ENCODE measurements at places on chromosomes 11 and 22.
A peak's percentile ranks its signal among the peaks of the same experiment; 100 is the strongest.

DNA sequence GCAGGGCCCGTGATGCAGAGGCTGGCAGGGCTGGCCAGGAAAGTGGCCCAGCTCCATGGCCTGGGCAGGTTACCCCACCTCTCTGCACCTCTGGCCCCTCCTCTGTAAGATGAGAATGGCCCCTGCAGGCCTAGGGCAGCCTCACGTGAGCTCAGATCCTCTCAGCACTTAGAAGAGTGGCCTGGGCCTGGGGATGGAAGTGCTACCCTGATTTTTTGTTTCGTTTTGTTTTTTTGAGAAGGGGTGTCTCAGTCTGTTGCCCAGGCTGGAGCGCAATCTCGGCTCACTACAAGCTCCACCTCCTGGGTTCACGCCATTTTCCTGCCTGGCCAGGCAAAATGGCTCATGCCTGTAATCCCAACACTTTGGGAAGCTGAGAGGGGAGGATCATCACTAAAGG lies 982 bp downstream of the APOBEC3H start:
- DNase-seq: no peak

- DNase-seq: no peak
Measured at GRCh38 chr11:29309992-29310391, 706.8 kb downstream of the KCNA4 start.

- no peak for DNase-seq
Measured at GRCh38 chr11:117290809-117291396, at the start of gene BACE1-AS. Gene BACE1-AS (plus strand): TSS chr11:117291346.

DNA sequence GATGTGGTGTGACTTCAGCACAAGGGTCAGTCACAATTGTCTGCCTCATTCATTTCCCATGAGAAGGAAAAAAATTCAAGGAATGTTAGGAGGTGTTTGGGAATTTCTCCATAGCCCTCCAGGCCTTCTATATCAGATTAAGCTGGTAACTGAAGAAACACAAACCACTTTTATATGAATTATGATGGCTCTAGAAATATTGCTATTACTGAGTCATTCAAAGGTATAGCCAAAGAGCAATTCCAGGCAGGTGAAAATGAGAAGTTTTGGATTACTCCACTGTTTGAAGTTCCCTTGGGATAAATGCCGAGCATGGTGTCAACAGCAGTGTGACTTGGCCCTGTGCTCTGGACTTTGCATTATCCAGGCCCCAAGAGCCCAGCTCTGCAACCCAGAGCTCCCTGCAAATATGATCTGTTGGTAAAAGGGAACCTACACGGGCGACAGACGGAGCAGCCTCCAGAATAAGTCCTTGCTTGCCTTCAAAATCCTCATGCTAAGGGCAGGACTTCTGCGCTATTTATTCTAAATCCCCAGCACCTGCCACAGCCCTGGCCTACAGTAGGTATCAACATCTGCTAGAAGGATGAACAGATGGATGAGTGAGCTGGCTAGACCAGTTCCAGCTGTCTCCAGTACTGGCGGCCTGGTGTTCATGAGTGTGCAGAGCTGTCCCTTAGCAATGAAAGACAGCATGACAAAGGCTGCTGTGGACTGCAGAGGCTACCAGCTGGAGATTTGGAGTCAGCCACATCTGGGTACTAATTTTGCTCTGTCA lies 67.5 kb upstream of the ZBED5 start:
- no peak for DNase-seq

DNA sequence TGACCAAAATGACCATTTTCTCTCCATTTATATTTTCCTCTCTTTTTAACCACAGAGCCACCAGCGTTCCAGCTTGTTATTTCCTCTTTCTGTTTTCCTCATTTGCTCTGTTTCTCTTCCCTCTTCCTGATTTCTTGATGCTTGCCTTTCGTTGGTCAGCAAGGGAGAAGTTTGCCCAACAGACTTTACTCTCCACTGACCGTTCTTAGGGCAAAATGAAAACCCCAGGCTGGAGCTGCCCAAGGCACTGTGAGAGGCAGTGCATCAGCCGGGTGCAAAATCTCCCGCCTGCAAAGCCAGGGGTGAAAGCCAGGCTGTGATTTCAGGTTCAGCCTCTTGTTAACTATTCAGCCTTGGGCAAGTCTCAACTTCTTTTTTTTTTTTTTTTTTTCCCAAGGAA lies 26.1 kb upstream of the APLP2 start:
- DNase-seq: peak; percentile 25

DNA sequence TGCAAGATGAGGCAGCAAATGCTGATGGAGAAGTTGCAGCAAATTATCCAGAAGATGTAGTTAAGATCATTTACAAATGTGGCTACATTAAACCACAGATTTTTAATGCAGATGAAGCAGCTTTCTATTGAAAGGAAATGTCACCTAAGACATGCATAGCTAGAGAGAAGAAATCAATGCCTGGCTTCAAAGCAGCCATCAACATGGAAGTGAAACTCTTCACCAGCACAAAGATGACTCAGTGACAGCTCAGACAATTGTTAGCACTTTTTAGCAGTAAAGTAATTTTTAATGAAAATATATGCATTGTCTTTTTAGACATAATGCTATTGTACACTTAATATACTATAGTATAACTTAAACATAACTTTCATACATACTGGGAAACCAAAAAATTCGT lies 71.4 kb downstream of the FANCF start:
- DNase-seq: no peak

- DNase-seq: no peak
Measured at GRCh38 chr11:534396-535209, 773 bp downstream of the HRAS start.

DNA sequence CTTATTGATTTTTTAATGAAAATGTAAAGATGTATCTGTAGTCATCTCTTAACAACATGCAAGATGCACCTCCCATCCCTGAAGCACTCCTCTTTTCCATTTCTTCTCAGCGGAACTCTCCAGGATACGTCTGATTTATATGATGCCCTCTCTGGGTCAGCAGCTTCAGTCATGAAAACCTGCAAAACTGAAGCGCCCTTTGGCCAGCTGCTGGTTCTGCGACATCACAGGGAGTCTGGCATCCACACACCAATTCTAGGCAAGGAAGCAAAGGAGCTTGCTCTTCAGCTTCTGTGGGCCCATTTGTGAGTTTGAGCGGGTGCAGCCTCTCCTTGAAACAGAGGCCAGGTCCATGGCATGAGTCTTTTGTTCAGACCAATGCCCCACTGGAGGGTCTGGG lies 1253.3 kb downstream of the TBC1D22A start:
- no peak for DNase-seq

DNA sequence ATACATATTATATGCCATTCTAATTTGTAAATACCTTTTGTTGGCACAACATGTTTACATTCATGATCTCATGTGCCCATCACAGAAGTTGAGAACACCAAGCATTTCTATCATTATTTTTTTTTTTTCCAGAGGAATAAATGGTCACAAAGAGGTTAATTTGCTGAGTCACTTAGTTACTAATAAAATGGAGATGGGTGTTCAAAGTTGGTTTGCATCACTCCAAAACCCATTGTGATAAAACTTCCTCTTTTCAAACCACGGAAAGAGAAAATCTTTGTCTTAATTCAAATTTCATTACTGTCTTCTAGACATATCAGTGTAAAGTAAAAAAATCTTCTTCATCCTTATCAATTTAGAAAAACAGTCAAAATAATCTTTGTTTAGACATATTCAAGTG lies 636.8 kb upstream of the CCDC179 start:
- DNase-seq: no peak

DNA sequence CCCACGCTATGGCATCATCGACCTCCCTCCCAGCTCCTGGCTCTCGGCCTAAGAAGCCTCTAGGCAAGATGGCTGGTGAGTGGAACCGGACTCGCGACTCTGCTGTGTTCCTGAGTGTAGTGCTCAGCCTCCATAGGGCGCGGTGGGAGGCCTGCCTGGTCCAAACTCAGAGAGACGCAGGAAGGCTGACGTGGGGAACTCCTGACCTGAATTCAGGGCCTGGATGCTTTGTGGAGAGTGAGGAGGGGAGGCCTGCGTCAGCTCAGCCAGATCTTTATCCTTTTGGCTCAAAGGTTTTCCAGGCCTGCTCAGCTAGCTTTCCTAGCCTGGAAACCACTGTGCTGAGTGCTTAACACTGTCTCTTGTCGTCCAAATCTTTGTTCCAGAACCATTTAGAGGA lies 8.0 kb downstream of the TIRAP start:
- no peak for DNase-seq

GRCh38 chr11:118232659-118233058 lies 7.8 kb upstream of the JAML start:
- DNase-seq: no peak

GRCh38 chr11:100174881-100175280 lies 512.2 kb upstream of the ARHGAP42 start:
- DNase-seq: no peak

DNA sequence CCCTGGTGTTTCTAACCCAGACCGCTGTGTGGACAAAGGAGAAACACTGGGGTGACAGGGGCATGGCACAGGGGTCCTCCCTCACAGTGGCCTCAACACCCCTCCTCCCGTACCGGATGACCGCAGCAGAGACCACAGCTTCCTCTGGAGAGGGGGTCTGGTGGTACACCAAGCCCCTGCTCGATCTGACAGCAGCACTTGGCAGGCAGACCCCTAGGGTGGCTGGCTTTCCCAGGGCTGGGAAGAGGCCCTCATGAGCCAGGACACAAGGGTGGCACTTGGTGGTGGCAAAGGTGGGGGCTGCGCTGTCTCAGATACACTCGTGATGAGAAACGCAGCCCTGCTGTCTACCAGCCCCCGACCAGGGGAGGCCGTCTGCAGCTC lies 38.7 kb downstream of the DUSP8 start:
- no peak for DNase-seq

DNA sequence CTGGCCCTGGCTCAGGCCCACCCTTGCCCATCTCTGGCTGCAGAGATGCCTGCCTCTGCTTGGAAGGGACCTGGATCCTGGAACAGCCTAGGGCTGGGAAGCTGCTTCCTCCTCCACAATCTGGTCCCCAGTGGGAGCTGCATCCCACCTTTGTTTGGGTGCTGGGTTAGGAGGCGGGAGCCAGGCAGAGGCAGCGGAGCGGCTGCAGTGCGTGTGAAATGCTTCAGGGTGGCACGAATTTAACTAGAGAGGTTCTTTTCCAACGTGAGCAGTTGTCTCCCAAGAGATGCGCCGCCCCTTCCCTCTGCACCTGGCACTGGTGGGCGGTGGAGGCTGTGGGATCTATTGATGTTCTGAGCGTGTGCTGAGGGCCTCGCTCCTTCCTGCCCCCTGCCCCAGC lies 31.6 kb downstream of the BRSK2 start:
- no peak for DNase-seq

DNA sequence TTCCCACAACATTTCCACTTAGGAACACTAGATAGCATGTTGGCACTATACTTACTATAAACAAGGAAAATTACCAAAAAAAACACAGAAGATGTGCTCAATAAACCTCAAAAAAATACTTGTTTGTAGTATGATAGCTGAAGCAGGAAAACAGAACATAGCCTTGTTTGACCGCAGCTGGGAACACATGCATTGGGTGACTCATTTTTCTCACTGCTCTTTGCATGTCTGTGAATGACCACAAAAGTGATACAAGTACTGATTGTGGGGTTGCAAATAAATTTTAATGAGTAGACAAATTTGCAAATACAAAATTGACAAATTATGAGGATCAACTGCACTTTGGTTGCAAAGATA lies 22.8 kb upstream of the GUCY1A2 start:
- no peak for DNase-seq

- DNase-seq: no peak
Measured at GRCh38 chr11:26584818-26585217, 12.8 kb upstream of the MUC15 start.

DNA sequence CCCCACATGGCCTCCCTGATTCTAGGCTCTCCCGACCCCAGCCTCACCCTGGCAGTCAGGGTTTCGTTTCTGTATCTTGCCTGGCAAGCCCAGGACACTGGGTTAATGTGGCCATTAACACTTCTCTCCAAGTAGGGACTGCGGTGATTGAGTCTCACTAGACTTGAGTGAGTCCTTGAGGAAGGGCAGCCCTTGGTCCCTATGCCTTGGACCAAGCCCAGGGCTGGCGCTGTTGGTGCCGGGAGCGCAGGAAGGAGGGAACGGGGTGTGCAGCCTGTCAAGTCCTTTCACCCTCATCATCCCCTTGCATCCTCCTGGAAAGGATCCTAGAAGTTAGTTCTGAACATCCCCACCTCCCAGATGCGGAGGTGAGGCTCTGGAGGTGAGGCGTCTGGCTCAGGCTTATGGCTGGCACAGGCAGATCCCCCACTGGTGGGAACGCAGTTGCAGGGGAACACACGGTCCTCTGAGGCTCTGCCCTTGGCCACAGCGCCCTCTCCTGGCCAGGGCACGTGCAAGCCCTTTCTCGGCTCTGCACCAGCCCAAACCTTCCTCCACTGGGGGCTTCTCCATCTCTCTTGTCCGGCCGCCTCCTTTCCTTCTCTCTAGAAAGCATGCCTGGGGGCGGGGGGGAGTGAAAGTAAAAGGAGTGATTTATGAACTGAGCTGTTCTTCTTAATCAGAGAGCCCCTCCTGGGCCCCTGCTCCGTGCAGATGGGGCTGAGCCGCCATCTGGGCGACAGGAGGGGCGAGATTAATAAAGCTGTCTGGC lies 56.7 kb downstream of the TP53I11 start:
- peak; percentile 61 for DNase-seq

DNA sequence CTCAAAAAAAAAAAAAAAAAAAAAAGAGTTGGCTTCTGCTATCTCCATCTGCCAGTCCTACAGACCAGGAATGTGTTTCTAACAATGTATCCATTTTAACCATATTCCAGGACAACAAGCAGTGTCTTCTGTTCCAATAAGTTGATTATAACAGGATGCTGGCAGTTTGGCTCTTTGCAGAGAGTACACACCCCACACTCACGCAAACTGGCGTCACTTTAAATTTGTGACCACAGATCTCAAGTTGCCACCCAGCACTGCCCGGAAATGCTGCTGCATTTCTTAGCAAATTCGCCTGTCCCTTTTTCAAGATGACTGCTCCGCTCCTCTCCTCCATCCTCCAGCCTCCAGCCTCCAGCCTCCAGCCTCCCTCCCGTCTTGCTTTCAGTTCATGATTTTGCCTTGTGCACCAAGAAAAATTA lies 44.3 kb downstream of the SCGB1A1 start:
- no peak for DNase-seq

- no peak for DNase-seq
Measured at GRCh38 chr11:7332451-7332850, 80.7 kb downstream of the SYT9 start.

- no peak for DNase-seq
Measured at GRCh38 chr11:12547953-12548650, 126.1 kb upstream of the TEAD1 start.

DNA sequence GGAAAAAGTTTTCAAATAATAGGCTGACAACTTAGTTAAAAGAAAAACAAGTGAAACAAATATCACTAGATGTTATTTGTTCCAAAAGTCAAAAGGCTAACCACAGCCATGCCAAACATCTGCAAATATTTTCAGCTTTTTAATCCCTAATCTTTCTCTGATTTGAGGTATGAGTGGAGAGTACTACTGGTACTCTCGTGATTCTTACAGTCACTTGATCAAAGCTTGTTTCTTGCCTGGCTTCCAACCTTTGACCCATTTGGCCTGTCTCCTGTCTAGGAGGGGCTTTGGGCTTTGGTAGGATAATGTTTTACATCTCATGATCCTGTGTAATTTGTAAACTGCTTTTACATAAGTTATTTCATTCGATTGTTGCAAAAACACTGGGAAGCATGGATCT lies 301.8 kb upstream of the SORL1-AS1 start:
- DNase-seq: no peak

- no peak for DNase-seq
Measured at GRCh38 chr11:96448225-96448624, 58.4 kb downstream of the JRKL start.
